HFFc6 (cell line): ENCODE measurements at places on chromosomes 2 and 18. TPM values are rescaled to one million over a fixed set of nuclear protein-coding genes. Genes with fewer than 3 reads are reported as not detected.

Gene TWIST2
- 126 to 142 TPM (median 127 TPM) in 3 replicates for total RNA-seq

Gene ANO7
- total RNA-seq, result 0.69 to 1.4 TPM (median 1.3 TPM) in 3 replicates

DNA sequence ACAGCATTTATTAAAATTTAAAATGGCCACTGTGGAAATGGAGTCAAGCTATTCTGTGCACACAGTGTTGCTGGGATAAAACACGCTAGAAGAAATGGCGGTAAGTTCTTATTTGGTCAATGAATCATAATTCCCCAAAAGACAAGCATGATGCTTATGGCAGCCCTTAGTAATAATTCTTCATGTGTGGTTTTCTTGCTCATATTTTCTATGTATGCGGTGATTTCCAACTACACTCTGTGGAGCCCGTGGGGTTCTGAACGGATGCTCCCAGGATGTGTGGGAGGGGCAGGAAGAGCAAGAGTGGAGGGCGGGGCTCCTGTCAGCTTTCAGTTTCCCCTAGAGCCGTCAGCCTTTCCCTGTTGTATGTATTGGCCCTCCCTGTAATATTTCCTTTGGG lies 91.7 kb upstream of the RMDN2 start:
- no peak for DNase-seq
- H3K27me3 ChIP-seq, result no peaks in the 10 kb centered on the region; the same call in 1 of the 2 replicates
- H3K4me1 ChIP-seq, result peaks cover 59% of the 10 kb centered on the region
- H3K36me3 ChIP-seq, result no peaks in the 10 kb centered on the region

GRCh38 chr2:230658877-230659652 lies 53.6 kb upstream of the CAB39 start:
- no peak overlapping the region for H3K4me3 ChIP-seq
- H3K36me3 ChIP-seq, result no peaks in the 10 kb centered on the region
- H3K27me3 ChIP-seq, result peaks cover 2% of the 10 kb centered on the region
- no peak for DNase-seq

- DNase-seq, result no peak
- H3K27ac ChIP-seq, result no peak overlapping the region
- H3K4me1 ChIP-seq, result peaks cover 52% of the 10 kb centered on the region
- H3K27me3 ChIP-seq, result peaks cover 4% of the 10 kb centered on the region
- H3K4me3 ChIP-seq, result no peak overlapping the region
Observed at GRCh38 chr2:85247610-85248009, 80.2 kb downstream of the TGOLN2 start.

GRCh38 chr2:179936654-179937053 lies 70.4 kb downstream of the CWC22 start:
- H3K27me3 ChIP-seq, result no peaks in the 10 kb centered on the region
- no peak for DNase-seq
- H3K27ac ChIP-seq, result no peak overlapping the region; the same call in 1 of the 2 replicates
- H3K4me3 ChIP-seq, result no peak overlapping the region; the same call in 1 of the 2 replicates
- H3K4me1 ChIP-seq, result peaks cover 10% of the 10 kb centered on the region
